Activated naive CD8-positive, alpha-beta T cell treated with anti-CD3 and anti-CD28 coated beads, Interleukin-2, amount 10 ng/mL, durations not matched to agents 7 days and 5 days (primary cell): ENCODE measurements at places on chromosomes 5 and 9. TPM values are rescaled to one million over a fixed set of nuclear protein-coding genes. Genes with fewer than 3 reads are reported as not detected.

DNA sequence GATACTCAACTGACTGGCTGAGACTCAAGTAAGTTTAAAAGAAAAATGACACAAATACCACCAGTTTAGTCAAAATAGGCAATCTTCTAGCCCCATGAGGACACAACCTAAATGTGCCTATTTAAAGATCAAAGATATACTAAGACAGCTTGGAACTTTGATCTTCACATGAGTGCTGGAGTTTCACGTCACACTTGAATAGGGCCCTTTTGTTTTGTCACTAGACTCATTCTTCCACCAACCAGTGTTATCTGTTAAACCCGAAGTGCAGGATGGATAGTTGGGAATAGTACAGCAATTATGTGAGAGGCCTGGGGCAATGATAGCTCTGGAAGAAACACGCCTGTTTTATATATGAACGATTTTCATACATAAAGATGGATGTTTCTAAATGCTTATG lies 792.8 kb upstream of the NUDT12 start:
- no peak for DNase-seq

DNA sequence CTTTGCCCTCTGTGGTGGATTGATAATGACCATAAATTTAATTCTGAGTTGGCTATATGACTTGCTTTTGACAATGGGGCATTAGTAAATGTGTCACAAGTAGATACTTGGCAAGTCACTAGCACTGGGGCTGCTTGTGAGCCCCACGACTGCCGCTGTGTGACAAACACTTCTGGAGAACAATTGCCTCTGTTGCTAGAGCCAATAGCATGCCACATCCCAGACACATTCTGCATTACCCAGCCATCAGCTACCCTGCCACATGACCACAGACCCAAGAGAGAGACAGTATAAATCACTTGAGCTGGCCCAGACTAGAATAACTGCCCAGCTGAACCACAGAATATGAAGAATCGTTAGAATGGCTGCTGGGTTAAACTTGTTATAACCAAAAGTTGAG lies 753.2 kb upstream of the DMAC1 start:
- no peak for DNase-seq

DNA sequence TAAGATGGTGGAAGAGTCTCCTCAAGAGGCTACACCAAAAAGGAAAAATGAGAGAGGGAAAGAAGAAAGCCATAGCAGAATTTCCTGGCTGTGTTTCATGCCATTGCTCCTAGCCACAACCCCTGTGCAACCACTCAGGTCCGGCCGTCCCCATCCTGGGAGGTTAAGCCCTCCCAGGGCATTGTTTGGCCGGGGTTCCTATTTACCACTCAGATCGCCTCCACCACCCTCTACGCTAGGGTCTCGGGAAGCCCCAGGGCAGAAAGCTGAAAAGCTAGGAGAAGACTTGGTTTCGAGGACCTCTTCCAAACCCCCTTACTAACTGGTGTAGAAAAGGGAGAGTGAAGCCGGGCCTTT lies 715 bp downstream of the RC3H2 start:
- no peak for DNase-seq

DNA sequence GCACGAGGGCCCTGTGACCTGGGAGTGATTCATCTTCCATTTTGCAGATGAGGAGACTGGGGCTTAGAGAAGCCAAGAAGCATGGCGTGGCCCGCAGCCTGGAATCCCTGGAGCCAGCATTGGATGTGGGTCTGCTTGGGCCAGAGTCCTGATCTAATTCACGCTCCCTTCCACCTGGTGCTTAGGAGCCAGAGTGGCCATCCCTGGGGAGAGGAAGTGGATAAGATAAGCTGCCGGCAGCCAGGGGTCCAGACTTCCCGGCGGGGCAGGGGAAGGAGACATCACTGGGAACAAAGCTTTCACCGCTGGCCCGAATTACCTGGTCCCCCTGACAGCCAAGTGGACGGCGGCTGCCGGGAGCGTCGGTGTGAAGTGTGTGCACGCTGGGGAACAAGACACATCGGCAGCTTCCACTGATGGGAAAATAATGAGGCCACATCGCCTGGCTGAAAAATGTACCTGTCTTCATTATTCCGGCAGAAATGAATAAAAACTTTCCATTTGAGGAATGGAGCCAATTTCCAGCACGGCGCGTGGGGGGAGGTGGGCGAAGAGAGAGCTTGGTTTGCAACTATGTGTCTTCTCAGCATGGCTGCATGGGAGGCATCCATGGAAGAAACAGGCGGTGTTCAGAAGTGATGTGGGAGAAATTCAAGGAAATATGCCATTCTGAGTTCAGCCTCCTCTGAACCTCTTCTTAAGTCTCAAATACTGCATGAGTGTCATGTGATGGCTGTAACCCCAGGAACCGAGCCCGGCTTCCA lies 78.5 kb downstream of the OLFM1 start:
- no peak for DNase-seq

GRCh38 chr5:67453111-67453905 lies 256.7 kb upstream of the CD180 start:
- DNase-seq: no peak

DNA sequence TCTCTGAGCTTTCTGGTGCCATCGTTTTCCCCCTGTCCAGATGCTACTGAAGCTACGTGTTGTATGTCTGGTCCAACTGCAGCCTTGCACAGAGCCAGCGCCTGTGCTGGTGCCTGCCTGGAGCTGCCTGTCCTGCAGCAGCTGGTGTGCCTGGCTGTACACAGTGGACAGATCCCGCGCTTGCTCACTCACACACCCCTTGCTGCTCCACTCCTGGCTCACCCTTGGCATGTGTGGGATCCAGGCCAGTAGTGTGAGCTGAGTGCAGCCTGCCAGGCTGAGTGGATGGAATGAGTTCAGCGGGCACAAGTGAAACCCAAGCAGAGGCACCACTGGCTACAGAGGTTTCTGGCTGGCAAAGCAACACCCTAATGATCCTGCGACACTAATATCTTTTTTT lies 40.4 kb downstream of the FER start:
- no peak for DNase-seq

- DNase-seq: no peak
Observed at GRCh38 chr5:178632285-178632684, 5.4 kb upstream of the CLK4 start.

DNA sequence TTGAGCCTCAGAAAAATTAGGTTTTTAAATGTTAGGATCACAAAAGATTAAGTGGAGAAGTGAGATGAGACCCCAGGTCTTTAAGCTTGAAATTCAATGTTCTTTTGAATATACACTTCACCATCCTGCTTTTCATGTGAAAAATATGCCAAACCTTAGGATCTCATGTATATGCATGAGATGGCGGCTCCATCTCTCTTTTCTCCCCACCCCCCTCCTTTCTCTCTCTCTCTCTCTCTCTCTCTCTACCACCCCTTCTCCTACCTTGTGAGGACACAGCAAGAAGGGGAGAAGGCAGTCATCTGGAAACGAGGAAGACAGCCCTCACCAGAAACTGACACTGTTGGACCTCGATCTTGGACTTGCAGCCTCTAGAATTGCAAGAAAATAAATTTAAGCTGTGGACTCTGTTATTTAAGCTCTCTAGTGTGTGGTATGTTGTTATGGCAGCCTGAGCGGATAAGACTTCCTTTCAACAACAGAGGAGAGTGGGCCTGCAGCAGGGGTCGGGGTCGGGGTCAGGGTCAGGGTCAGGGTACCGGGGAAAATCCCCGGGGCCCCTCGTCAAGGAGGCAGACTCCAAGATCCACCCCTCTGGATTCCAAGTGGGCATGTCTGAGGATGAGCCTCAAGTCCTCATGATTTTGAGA lies 16.4 kb upstream of the ALDH1B1 start:
- no peak for DNase-seq

DNA sequence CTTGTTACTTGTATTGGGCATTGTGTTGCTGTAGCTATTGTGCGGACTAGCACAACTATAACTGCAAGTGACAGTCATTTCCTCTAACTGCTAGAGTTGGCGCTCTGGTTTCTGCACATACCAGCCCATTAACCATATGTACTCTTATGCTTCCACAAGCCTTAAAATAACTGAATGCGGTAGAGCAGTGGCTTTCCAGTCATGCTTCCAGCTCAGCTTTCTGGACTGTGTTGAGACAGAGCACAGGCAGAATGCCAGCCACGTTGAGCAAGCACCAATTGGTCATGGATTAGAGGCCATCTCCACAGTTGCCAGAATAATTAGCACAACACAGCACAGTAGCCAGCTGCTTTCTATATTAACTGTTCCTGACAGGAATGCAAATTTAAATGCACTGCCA lies 12.2 kb downstream of the INVS start:
- DNase-seq: no peak

GRCh38 chr5:13957032-13957645 lies 12.7 kb upstream of the DNAH5 start:
- no peak for DNase-seq

DNA sequence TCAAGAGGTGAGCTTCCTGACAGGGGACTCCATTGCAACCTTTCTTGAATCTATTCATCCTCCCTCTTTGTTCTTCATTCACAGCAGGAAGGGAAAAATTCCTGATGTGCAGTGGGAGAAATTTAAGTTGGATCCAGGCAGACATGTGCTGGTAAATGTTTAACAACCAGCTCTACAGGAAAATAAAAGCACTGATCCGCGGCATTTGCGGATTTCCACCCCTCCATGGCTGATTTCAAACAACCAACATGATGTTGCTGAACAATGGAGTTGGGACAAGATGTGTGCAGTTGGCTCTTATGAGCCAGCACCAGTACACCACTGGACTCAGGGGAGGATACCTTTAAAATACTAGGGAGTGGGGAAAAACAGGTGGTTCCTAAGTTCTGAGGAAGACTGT lies 47.0 kb downstream of the SPRY4 start:
- no peak for DNase-seq

GRCh38 chr5:6843821-6844220 lies 130.6 kb downstream of the TENT4A start:
- no peak for DNase-seq

DNA sequence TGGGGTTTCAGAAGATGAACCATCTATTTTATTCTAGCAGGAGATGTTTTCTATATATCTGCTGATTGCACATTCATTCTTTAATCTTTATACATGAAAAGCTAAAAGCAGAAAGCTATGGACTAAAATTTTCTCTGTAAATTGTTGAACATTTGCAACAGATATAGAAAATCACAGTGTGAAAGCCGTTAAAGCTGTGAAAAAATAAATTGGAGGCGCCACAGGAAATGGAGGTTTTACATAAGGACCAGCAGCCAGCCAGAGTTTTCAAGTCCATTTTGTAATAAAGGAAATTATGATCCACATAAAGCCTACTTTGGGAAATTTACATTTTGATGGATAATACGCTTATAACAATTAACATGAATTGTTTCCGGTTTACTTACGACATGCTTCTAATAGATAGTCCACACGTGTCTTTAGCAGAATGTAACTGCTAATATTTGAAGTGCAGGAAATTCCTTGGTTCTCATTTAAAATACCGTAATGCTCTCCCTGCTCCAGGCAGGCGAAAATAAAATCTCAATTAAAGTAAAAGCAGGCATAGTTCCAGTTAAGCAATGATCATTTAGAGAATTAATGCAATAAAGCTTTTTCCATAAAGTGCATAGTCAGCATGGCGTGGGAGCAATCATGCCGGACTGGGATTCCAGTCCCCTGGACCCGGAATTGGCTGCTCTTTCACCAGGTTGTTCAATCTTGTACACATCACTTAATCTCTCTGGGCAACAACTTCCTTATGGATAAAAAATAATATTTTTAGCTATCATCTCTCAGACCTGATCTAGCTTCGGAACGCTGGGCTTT lies 445.4 kb downstream of the ZNF608 start:
- no peak for DNase-seq

DNA sequence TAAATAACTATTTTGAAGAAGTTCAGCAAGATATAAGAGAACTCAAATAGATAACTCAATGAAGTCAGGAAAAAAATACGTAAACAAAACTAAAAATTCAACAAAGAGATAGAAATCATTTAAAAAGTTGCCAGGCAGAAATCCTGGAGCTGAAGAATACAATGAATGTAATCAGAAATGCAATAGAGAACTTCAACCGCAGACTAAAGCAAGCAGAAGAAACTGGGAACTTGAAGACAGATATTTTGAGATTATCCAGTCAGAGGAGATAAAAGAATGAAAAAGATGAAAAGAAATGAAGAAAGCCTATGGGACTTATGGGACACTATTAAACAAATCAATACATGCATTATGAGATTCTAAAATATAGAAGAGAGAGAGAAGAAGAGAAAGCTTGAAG lies 129.1 kb upstream of the LPAR1 start:
- no peak for DNase-seq

DNA sequence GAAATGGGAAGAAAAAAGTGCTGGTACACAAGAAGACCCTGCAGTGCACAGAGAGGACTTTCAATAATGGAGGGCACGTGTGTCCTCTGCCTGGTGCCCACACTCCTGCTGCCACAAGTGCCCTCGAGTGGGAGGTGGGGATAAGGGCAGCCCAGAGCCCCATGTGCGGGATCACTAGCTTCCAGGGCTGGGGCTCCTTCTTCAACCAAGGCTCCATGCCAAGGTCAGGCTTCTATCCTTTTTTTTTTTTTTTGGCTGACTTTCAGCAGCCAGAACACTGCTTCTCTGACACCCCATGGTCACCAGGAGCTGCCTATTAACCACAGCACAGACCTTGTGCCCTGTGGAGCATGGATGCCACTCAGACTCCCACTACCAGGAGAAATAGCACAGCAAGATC lies 7.5 kb downstream of the ACSL6 start:
- DNase-seq: no peak

DNA sequence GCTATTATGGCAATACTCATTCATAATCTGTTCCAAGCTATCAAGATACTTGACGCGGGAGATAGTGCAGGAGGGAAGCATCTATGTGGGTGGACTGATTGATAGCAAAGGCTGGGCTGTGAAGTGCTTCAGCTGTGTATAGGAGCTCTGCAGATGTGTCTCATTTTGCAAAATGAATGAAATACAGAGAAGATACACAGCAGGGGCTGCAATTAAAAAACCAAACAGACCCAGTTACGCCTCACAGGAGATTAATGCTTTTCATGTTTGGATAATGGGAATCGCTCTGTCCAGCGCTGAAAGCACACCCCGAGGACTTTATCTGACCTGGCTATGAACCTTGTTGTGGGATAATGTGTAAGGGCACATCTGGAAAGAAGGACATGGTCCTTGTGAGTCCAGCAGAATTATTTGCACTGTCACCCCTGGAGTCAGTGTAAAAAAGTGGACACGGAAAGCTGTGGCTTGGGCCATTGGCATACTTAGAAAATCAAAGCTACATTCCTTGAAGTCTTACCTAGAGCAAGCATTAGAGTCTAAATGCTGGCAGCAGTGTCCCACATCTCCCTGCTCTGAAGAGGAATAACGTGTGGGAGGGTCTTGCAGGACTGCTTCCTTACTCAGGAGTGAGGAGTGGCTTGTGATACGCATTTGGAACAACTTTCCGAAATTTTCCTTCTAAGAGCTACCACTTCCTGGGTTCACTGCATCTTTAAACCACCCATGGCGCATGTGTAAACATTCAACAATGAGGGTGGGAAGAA lies 2.6 kb downstream of the SH3RF2 start:
- no peak for DNase-seq

The CARD9 gene
- total RNA-seq: 0.45 TPM

The ADAMTSL2 gene
- total RNA-seq: 0.20 TPM

The FAM170A gene
- not detected for total RNA-seq

The CDH9 gene
- total RNA-seq: not detected

The MCC gene
- 4.4 TPM for total RNA-seq

The DDX4 gene
- 0.28 TPM for total RNA-seq

The PCDHGB6 gene
- total RNA-seq: 0.11 TPM

The PCDHGA10 gene
- total RNA-seq: 0.14 TPM
